Activated T-cell treated with anti-CD3 and anti-CD28 coated beads, Interleukin-2, amount 50 U/mL, for 72 hours (primary cell): ENCODE measurements at places on chromosomes 16 and 17.

- DNase-seq, result no peak
These were observed 4.9 kb downstream of the TMED6 start for GRCh38 chr16:69346683-69347082.

DNA sequence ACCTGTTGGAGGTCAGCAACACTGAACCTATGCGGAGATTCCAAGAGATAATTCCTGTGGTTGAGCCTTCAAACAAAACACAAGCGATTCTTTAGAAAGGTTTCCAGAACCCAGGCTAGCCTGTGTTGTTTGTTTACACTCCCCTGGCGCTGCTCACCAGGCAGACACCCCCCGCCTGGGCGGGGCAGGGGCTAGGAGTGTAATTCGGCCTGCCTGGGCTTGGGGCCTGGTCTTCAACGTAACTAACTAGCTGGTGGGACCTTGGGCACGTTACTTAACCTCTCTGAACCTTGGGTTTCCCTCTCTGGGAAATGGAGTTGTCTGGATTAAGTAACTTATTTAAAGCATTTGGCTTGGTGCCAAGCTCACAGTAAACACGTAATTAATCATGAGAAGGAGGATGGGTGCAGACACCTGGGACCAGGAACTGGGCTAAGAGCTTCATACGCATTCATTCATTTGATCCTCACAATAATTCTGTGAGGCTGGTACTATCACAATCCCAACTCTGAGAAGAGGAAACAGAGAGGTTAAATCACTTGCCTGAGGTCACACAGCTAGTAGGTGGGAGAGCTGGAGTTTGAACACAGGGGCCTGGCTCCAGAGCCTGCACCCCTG lies 7.6 kb upstream of the ARHGAP27 start:
- DNase-seq, result no peak

- DNase-seq, result no peak
These were observed 104.3 kb downstream of the PHKB start for GRCh38 chr16:47565454-47565853.

- DNase-seq, result no peak
These were observed 136.1 kb downstream of the RAB11FIP4 start for GRCh38 chr17:31527606-31528005.

- no peak for DNase-seq
These were observed 49.2 kb upstream of the CACNG3 start for GRCh38 chr16:24206926-24207325.

DNA sequence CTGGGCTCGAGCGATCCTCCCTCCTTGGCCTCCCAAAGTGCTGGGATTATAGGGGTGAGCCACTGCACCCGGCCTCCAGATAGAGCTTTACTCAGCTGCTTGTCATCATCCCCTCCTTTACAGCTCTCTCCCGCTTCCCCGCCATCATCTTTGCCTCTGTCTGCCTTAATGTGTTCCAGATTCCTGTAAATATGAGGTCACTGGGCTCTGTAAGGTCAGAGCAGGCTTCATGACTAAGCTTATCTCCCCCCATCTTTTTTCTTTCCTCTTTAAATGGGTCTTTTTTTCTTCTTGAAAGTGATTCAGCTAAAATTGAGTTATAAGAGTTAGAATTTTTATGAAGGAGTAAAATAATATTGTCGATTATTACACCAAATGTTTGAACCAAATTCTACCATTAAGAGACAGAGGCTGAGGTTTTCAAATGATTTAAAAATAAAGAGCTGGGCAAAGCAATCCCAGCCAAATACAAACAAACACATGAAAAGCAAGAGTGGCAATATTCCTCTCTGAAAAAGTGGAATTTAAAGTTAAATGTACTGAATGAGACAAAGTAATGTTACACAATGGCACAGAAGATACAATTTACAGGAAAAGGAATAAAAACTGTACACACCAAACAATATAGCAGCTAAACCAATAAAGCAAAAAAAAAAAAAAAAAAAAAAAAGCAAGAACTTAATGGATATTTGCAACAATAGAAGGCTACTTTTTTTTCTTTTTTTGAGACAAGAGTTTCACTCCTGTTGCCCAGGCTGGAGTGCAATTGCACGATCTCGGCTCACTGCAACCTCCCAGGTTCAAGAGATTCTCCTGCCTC lies 62.1 kb downstream of the CRISPLD2 start:
- DNase-seq, result no peak

- DNase-seq, result peak; percentile 95
These were observed at the start of gene RHBDF2 for GRCh38 chr17:76501018-76501826. Gene RHBDF2, minus strand, starts transcription at chr17:76501423. Its CDS starts 19,899 bp downstream, at chr17:76481524.

GRCh38 chr17:2634361-2634960 lies 41.0 kb downstream of the PAFAH1B1 start:
- no peak for DNase-seq

DNA sequence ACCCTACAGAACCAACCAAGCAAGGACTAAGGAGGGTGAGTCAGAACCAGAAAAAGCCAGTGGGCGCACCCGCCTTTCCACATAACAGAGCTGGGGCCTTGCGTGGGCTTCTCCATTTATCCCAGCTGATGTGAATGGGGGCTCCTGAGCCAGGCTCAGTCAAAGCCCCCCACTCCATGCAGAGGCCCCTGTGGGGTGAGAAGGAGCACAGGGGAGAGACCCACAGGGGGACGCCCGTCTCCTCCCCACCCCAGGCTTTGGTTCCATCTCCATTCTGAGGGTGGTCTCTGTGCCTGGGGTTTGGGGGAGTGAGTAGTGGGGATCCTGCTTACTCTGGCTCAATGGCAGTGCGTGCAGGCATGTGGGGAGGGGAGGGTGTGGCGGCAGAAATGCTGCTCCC lies 210.1 kb upstream of the TNRC6C start:
- DNase-seq, result no peak

GRCh38 chr17:63285551-63285950 lies 160.6 kb downstream of the CYB561 start:
- DNase-seq, result no peak

- DNase-seq, result no peak
These were observed 116.5 kb downstream of the SOCS1 start for GRCh38 chr16:11139326-11140097.

GRCh38 chr17:82371333-82372248 lies at the start of gene UTS2R:
Gene UTS2R, plus strand, starts transcription at chr17:82371765. Its CDS starts 2,560 bp downstream, at chr17:82374325.
- DNase-seq, result no peak

DNA sequence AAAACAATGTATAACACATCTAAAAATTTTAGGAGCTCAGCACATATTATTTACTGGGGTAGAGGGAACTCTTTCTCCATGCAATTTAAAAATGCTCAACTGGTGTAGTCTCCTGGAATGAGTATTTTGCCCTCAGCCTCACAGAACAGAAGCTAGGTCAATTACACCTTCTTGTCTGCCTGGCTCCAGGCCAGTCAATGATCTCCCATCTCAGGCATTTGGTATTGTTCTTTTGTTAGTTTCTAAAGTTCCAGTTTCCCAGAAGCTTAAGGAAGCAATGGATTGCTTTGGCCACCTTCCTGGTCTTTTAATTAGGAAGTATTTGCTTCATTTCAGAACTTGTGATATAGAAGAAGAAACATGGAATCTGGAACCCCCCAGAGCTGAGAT lies 360.3 kb upstream of the ASIC2 start:
- no peak for DNase-seq

- no peak for DNase-seq
These were observed 28.2 kb downstream of the BRD7 start for GRCh38 chr16:50340578-50340977.

- DNase-seq, result no peak
These were observed 12.5 kb downstream of the GABARAPL2 start for GRCh38 chr16:75578725-75579124.

GRCh38 chr17:45270828-45271418 lies 9.0 kb upstream of the SPATA32 start:
- peak; percentile 63 for DNase-seq

GRCh38 chr16:57255686-57256415 lies 10.8 kb downstream of the ARL2BP start:
- no peak for DNase-seq

- DNase-seq, result no peak
These were observed 9.4 kb downstream of the SEC14L1 start for GRCh38 chr17:77150196-77150595.

GRCh38 chr17:5695480-5695879 lies 111.2 kb upstream of the NLRP1 start:
- DNase-seq, result no peak

GRCh38 chr17:69433093-69433492 lies 18.6 kb downstream of the MAP2K6 start:
- DNase-seq, result no peak

- no peak for DNase-seq
These were observed 1.5 kb downstream of the ITGAL start for GRCh38 chr16:30474074-30474452.

DNA sequence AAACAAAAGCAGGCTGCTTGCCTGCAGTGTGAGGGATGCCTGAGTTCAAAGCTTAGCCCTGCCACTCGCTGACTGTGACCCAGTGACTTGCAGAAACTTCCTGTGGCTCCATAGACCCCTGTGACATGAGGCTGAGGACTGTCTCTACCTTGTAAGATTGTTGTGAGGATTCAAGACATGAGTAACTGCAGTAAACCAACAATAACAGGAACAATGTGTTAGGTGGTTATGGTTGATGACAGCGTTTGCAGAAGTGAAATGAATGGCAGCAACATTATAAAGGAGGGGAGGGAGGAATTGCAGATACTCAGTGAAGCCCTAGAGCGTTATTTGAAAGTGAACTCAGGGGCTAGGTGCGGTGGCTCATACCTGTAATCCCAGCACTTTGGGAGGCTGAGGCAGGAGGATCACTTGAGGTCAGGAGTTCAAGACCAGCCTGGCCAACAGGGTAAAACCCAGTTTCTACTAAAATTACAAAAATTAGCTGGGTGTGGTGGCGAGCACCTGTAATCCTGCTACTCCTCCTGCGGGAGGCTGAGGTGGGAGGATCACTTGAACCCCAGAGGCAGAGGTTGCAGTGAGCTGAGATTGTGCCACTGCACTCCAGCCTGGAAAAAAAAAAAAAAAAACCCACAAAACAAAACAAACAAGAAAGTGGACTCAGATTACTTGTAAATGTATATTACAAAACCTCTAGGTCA lies 33.5 kb upstream of the EMP2 start:
- peak; percentile 2 for DNase-seq

DNA sequence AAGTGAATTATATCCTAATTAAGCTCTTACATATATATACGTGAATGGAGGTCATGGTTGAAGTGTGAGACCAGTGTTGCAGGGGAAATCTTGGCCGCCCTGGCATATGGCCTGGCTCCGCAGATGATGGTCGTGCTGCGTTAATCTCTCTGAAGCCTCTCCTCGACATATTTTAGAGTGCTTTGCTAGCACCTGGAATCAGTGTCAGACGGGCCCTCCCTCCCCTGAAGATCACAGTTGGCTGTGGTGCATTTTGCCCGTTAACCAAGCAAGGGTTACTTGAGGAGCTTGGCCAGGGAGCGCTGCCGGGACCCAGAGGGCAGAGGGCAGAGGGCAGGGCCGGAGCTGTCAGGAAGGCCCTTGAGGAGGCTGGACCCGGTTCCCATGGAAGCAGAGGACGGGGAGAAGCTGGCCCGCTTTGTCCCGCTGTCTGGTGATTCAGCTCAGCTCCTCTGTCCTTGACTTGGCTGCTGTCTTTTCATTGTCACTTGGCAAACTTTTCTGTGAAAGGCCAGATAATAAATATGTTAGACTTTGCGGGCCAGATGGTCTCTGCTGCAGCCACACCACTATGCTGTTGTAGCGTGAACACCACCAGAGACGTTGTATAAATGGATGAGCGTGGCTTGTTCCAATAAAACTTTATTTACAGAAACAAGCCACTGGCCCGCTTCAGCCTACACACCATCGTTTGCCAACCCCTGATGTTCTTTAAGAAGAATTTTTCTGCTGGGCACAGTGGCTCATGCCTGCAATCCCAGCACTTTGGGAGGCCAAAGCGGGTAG lies 32.3 kb downstream of the CIBAR2 start:
- DNase-seq, result no peak

- DNase-seq, result no peak
These were observed 17.3 kb upstream of the CIITA start for GRCh38 chr16:10859658-10860057.

DNA sequence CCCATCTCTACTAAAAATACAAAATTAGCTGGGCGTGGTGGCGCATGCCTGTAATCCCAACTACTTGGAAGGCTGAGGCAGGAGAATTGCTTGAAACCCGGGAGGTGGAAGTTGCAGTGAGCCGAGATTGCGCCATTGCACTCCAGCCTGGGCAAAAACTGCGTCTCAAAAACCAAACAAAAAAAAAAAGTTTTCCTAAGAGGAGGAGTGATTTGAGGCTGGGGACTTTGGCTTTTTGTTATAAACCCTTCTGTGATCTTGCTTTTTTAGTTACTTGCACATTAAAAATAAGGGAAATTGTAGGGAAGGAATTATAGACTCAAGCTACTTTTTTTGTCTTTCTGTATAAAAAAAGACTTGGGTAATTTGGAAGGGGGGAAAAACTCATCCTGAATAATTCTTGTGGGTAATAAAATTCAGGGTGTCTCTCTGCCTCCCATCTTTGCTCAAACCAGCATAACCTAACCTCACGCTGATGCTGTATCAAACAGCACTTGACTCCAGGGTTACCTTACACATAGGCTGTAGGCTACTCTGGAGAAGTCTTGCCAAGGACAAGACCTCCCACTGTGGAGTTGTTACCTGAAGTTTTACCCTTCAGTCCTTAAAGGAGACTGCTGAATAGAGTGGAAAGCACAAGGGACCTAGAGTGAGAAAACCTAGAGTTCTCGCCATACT lies 1.7 kb upstream of the CDR2 start:
- no peak for DNase-seq

DNA sequence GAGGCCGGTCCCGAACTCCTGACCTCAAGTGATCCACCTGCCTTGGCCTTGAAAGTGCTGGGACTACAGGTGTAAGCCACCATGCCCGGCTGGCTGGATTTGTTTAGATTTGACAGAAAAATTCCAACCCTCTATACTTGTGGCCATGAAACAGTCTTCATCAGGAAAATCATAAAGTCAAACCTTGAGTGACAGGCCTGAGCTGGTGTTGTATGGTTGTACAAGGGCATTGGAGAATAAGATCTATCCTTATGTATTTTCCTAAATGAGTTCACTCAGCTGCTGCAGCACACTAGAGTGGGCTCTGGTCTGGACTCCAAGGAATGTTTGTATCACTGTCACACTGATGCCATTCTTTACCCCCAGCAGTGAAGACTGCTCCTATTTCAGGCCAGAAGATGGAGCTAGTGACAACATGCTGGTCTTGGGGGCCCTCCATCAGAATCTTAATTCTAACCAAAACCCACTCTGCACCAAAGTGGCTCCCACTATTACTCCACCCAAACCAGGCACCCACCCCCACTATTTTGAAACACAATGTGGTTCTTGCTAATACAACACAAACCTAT lies 27.4 kb downstream of the SNX11 start:
- DNase-seq, result no peak

DNA sequence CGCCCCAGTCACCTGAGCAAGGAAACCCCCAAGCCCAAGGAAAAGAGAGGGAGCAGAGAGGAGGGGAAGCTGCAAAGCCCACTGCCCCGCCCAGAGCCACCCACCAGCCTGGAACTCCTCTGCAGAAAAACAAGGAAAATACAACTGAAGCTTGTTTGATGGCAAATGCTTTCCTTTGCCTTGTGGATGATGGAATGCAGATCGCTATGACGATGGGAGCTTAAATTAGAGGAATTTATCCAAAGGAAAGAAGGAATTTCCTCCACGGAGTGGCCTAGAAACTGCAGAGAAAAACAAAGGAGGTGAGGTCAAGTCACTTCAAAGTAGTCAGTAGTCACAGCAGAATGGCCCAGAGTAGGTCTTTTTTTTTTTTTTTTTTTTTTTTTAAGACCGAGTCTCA lies 31.5 kb upstream of the ASGR2 start:
- DNase-seq, result no peak

GRCh38 chr17:50299776-50300175 lies 25.5 kb downstream of the TMEM92 start:
- no peak for DNase-seq

GRCh38 chr17:5892921-5893675 lies 177.1 kb upstream of the WSCD1 start:
- DNase-seq, result no peak
